ENCODE measurements at places on chromosomes 11 and 22.

DNA sequence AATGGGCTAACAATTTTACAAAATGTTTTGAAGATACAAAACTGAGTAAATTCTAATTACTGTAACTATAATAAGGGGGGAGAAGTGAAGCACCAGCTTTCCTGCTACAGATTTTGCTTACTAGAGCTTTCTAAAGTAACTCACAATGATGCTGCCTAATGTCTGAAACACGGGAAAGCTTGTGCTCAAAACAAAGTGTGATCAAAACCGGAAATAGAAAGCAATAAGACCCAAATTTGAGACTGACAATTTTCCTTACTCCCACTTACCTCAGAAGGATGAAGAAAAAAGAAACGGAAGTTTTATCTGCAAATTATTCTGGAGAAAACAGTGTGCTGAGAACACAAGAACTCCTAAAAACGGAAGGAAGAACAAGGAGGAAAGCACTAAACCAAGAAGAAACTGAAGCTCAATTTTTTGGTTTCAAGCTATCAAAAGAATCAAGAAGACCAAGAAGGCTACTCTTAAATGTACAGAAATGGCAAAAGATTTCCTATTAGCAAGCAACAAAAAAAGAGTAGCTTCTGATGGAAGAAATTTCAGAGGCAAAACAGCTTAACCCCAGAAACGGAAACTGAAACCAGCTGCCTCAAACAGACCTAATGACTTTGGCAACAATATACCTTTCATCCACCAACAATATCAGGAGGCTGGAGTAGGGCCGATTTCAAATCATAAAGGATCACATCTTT lies 33.4 kb downstream of the AMBRA1 start:
- DNase-seq = peak; percentile 51

GRCh38 chr11:101453682-101454081 lies 130.1 kb downstream of the TRPC6 start:
- DNase-seq = no peak

- DNase-seq = no peak
These were observed 56.9 kb upstream of the EIF3D start for GRCh38 chr22:36585841-36586240.

DNA sequence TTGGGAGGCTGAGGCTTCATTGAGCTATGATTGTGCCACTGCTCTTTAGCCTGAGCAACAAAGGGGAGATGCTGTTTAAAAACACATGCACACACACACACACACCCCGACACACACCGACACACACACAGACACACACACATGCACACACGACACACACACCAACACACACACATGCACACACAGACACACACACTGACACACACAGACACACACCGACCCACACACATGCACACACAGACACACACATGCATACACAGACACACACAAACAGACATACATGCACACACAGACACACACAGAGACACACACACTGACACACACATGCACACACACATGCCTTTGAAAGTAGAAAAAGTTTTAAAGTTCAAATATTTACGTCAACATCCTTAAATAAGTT lies 5.5 kb upstream of the LTO1 start:
- DNase-seq = no peak
